GM12878 (cell line): ENCODE measurements at places on chromosomes 11 and 22.

GRCh38 chr22:36771356-36772063 is 4.4 kb downstream of the IFT27 start:
- DNase-seq = no peak

GRCh38 chr22:25749420-25750169 is 7.6 kb downstream of the MYO18B start:
- peak; percentile 35 for DNase-seq

DNA sequence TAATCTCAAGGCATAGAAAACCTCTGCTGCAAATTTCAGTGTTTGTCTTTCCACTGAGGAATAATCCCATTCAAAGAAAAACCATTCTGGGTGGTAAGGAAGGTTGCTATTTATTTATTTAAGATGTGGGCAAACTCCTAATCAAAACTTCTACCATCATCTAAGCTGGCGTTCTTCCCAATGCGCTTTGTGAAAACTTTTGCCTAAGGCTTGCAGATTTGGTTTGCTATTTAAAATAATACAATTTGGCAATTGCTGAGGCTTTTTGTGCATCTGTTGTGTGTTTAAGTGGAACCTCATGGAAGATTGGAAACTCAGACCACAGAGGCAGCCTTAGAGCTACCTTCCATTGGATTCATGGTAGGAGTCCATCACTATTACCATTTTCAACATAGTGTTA is 309.0 kb downstream of the BLID start:
- no peak for DNase-seq

DNA sequence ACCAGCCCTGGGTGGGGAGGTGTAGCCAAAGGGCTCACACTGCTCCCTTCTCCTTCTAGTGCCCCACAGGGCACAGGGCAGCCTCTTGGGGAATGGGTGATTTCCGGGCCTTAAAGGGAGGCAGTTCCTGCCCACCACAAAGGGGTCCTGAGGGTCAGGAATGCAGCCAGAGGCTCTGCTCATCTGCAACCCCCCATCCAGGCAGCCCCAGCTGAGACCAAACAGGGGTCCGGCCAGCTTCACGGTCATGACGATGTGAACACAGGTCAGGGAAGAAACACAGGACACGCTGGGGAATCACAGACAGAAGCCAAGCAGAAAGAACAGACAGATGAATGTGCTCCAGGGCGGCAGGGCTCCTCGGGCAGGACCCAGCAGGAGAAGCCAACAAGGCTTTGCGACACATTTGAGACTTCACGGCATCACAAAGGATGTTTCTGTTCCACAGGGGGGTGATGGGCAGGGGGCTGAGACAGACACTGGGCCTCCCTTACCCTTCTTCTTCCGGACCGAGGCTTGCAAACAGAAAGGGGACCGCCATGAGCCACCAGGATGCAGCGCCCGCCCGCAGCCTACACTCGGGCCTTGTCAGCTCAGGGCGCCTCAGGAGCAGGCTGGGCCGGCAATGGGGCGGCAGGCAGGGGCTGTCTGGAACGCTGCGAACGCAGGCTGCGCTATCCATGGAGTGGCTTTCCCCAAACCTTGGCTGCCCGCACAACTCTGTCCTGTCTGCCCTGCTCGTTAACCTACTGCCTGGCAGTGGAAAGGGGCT is 101.9 kb downstream of the CTTN start:
- DNase-seq = no peak

- DNase-seq = no peak
Observed at GRCh38 chr22:47813661-47814060, 1051.2 kb downstream of the TBC1D22A start.

GRCh38 chr22:42964994-42965699 is 49.8 kb downstream of the PACSIN2 start:
- DNase-seq = no peak

GRCh38 chr22:50498322-50498890 is 9.1 kb downstream of the LMF2 start:
- DNase-seq = no peak

- no peak for DNase-seq
Observed at GRCh38 chr11:126880872-126881271, 119.7 kb downstream of the KIRREL3 start.

DNA sequence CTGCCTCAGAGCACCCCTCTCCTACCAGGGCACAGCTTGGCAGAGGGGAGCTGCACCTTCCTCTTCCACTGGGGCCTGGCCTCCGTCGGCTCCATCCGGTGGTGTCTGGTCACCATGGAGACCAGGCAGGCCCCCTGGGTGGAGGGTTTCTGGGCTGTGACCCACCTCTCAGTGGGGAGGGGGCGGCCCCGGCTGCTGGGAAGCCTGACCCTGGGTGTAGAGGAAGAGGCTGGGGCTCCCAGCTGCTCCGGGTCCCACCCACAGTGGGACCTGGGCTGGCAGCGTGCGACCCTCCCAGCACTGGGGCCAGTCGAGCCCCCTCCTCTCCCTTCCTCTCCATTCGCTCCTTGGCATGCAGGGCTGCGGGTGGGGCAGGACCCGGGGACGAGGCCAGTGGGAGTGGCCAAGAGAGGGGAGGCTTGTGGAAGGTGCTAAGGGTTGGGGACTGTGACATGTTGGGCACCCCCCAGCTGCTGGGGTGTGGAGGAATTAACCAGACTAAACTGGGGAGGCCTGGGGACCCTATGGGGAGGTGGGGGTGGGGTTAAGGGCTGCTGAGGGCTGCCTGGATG is 46.8 kb downstream of the BRSK2 start:
- DNase-seq = no peak

- peak; percentile 43 for DNase-seq
Observed at GRCh38 chr11:45817191-45817590, 12.2 kb downstream of the SLC35C1 start.

GRCh38 chr11:90189011-90189410 is 33.8 kb downstream of the CHORDC1 start:
- DNase-seq = no peak

DNA sequence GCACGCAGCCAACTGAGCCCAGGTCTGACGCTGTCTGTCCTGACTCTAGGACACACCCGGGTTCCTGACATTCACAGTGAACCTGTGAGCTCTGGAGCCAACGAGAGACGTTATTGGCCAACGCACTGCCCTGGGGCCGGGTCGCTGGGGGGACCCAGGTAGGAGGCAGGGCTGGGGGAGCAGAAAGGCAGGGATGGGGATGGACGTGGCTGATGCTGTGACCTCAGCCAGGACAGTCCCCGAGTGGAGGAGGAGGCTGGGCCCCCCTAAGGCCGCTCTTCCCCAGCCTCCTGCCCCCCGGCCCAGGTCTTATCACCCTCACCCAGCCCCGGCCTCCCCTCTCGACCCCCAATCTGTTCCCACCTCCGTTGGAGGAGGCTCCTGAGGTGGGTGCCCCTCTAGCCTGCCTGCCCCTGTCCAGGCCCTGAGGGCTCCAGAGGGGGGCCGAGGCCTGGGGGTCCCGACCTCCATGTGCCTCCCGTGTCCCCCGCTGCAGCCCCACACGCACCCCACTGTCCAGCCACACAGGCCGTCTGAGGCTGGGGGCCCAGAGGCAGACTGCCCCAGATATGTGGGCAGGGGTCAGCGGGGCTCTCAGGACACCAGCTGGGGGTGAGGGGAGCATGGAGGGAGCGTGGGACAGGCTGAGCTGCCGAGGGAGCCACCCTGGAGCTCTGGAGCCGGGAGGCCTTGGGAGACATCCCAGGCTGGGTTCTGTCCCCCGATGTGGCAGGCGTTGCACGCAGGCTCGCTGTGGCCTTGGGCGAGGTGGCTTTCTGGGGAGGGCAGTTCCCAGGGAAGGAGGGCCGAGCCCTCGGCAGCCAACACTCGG is 29.2 kb upstream of the MUC5AC start:
- DNase-seq = no peak

GRCh38 chr22:46714550-46714949 is 23.5 kb downstream of the CERK start:
- no peak for DNase-seq

GRCh38 chr11:64245797-64246620 is 734 bp downstream of the PPP1R14B start:
- no peak for DNase-seq

- no peak for DNase-seq
Observed at GRCh38 chr22:42439821-42440674, 7.8 kb upstream of the NFAM1 start.

GRCh38 chr22:24103301-24103700 is 78.0 kb upstream of the SUSD2 start:
- no peak for DNase-seq

GRCh38 chr11:43951231-43951630 is 8.8 kb downstream of the C11orf96 start:
- DNase-seq = no peak

DNA sequence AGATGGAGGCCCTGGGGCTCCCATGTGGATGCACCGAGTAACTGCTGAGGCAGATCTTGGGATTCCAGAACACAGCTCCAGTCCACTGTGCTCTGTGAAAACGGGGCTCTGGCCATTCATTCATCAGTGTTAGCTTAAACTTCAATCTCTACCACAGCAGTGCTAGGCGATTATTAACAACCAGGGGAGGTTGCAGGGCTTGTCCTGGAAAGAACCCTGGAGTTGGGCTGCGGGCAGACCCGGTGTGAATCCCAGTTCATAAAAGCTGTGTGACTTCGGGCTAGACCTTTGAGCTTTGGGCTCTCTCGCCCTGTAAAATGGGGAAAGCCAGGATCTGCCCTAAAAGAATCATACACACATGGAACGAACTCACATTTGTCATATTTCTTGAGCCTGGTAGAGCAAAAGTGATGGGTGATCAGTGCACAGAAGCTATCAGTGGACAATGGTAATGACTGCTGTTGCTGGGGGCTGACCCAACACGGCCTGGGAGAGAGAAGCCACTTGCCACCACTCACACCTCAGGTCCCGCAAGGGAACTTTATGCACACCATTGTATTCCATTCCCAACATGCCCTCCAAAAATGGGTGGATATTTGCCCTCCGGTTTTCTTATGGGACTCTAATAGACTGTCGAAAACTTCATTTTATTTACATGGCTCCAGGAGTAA is 15.6 kb upstream of the CRYBB3 start:
- DNase-seq = no peak

DNA sequence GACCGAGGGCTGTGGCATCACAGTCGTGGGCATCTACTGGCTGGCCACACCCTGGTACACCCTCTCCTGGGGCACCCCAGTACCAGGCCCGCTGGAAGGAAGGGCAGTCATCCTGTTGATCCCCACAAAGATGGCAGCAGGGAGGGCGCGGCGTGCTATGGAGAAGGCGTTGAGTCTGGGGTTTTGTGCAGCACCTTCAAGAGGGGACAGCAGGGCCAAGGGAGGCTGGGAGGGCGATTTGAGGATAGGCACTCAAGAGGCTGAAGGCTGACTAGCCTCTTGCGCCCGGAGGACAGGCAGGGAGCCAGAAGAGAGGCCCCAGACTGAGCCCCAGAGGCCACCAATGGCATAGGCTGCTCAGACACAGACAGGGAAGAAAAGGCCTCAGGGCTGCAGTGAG is 2.2 kb upstream of the BRSK2 start:
- no peak for DNase-seq

DNA sequence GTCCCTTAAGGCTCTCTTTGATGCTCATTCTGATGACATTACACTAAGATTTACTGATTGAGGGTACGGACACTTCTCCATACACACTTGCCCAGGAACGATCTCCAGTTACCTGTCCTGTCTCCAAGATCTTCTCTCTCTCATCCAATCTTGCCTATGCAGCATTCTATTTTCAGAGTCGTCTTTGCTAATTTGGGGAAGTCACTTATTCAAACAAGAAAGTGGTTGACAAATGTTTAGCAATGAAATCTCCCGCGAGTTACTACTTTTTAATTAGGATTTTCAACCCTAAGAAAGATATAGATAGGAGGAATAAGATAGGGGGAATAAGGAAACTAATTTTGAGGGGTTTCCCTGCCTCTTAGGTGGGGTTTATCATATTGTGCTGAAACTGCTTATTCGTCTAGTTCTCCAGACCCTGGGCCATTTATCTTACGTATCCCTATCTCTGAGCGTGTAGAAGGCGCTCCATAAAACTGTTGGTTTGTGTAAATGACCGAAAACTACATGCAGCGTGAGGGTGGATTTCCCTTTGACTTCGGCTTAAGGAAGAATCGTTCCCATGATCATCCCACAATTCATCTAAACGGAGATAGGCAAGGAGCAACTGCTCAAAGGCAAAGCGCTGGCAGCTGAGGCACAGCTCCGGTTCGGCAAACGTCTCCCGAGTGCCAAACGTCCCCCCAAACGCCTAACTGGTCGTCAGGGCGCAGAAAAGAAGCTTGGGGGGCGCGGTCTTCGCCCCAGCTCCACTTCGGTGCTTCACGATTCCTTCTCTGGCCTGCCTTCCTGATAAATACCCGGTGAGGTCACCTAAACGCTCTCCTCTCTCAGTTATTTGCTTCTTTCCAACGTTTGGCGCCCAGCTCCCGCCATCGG is 804 bp downstream of the APIP start:
- DNase-seq = no peak
